ENCODE measurements at places on chromosomes 11 and 22. TPM values are rescaled to one million over a fixed set of nuclear protein-coding genes. Genes with fewer than 3 reads are reported as not detected.

PLEKHA7 gene
- 0.92 TPM for total RNA-seq

PHF5A gene
- total RNA-seq = 22.5 TPM

APOL6 gene
- total RNA-seq = 2.1 TPM

PARVA gene
- total RNA-seq = 158 TPM

CARS1 gene
- 101 TPM for total RNA-seq

C11orf52 gene
- 0.67 TPM for total RNA-seq

KCNC1 gene
- total RNA-seq = 0.07 TPM

MS4A4A gene
- not detected for total RNA-seq

C11orf97 gene
- not detected for total RNA-seq

DNA sequence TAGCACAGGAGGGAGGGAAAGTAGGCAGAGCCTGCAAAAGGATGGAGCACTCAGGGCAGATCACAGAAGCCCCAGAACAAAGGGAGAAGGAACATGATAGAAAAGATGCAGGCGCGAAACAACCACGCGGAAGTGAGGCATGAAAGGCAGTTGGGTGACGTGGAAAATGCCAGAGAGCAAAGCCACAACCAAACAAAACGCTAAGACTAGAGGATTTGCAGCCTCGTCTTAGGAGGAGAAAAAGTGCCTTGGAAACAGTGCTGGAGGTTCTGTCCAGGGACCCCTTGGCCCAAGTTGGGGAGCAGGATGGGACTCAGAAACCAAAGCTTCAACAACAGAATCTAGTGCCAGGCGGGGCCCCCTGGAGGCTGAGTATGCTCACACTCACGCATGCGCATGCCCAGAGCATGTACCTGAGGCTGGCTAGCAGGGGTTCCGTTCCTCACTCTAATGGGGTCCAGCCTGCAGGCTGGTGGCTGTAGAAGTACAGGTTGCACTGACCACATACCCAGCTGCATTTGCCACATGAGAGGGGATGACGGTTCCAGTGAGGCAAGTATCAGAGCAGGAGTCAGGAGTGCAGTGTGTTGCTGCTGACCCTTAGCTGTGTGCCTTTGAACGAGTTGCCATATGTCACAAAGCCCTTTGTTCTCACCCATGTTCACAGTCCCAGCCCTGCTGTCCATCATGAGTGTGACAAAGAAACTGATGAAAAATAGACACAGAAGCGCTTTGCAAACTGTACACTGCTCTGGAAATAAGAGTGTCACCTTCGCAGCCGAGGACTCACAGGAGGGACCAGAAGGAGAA, 568.6 kb upstream of the CADM1 start:
- peaks cover 25% of the 10 kb centered on the region for H3K27me3 ChIP-seq
- H3K27ac ChIP-seq = no peak overlapping the region
- H3K4me1 ChIP-seq = peaks cover 6% of the 10 kb centered on the region
- DNase-seq = no peak

DNA sequence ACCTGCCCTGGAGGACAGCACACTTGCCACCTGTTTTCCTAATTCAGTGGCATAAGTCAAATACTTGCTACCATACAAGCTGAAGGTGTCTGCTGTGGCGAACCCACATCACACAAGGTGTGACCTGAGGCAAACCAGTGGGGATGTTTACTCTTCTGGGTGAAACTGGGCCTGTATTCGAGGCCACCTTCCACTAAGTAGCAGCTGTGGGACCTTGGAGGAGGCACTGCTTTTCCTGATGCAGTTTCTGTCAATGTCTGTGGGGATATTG, 927.4 kb downstream of the BRD1 start:
- H3K4me1 ChIP-seq = no peaks in the 10 kb centered on the region
- no peak for DNase-seq
- H3K27me3 ChIP-seq = peaks cover 12% of the 10 kb centered on the region
- no peaks in the 10 kb centered on the region for H3K36me3 ChIP-seq
- H3K4me3 ChIP-seq = no peak overlapping the region

DNA sequence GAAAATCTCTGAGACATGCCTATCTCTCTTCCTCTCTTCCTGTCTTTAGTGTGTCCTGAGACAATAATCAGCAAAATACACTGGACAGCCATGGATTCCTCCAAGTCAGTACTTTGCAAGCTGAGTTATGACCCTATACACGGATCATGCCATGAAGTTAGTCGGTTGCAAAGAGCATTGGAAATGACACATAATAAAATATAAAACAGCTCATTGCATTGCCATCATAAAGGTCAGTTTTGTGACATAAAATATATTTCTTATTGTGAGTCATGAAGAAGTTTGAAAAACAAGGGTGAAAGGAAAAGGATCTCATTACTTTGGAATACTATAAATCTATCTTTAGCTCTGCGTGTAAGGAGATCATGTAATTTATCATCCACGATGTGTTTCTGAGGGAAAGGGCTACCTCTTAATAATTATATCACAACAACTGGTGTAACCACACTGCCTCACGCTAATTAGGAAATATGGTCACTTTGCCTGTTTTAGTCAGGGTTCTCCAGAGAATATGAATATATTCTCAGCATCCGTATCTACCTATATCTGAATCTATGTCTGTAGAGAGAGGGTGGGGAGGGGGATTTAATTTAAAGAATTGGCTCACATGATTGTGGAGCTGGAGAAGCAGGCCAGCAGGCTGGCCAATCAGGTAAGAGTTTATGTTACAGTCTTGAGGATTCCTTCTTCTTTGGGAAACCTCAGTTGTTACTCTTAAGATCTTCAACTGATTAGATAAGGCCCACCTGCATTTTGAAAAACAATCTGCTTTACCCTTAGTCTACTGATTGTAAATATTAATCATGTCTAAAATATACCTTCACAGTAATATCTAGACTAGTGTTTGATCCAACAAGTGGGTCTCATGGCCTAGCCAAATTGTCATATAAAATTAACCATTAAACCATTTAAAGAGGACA, 198.8 kb downstream of the FAT3 start:
- H3K4me1 ChIP-seq = peaks cover 27% of the 10 kb centered on the region
- H3K36me3 ChIP-seq = peaks cover 1% of the 10 kb centered on the region
- DNase-seq = no peak

- no peak overlapping the region for H3K4me3 ChIP-seq
- H3K27me3 ChIP-seq = no peaks in the 10 kb centered on the region
- peaks cover 31% of the 10 kb centered on the region for H3K4me1 ChIP-seq
- DNase-seq = no peak
These were observed 17.4 kb downstream of the SGSM3 start for GRCh38 chr22:40387746-40388145.

- peaks cover 36% of the 10 kb centered on the region for H3K27me3 ChIP-seq
- no peak overlapping the region for H3K27ac ChIP-seq
- DNase-seq = no peak
- H3K4me1 ChIP-seq = peaks cover 16% of the 10 kb centered on the region
These were observed 14.0 kb upstream of the NRGN start for GRCh38 chr11:124725719-124726105.

GRCh38 chr11:122248131-122248530, 132.1 kb upstream of the BLID start:
- no peak overlapping the region for H3K27ac ChIP-seq
- H3K27me3 ChIP-seq = no peaks in the 10 kb centered on the region
- no peaks in the 10 kb centered on the region for H3K4me1 ChIP-seq
- no peaks in the 10 kb centered on the region for H3K36me3 ChIP-seq

DNA sequence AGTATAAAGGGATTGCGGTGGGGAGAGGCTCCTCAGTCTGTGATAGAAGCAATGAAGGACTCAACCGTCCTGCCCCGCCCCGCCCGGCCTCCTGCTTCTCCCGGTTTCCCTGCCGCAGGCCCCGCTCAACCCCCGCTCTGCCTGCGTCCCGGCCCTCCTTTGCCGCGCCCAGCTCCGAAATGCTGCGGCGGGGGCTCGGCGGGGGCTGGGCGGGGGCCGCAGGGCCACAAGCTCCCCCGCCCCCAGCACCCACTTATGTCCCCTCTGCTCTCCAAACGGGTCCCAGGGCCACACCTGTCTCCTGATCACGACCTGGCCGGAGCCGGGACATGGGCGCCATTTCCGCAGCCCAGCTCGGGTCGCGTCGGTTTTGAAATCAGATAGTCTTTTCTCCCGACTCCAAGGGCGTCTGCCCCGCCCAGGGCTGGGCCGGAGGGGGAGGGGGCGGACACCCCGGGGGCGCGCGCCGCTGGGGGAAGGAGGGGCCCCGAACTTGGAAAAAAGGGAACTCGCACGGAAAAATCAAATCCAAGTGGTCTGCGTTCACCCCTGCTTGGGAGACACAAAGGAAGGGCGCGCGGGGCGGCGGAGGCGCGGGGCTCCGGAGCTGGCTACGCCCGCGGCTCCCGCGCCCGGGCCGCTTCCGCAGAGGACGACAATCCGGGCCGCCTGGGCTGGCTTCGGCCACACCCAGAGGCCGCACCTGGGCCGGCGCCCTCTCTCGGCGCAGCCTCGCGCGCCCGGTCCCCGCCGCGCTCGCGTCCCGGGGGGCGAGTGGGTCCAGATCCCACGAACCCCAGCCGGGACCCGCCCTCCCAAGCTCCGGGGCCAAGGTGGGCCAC, 70.6 kb upstream of the EP300 start:
- peak overlapping the region; percentile 91 for H3K4me3 ChIP-seq
- no peaks in the 10 kb centered on the region for H3K36me3 ChIP-seq
- H3K4me1 ChIP-seq = peaks cover 20% of the 10 kb centered on the region
- H3K27me3 ChIP-seq = no peaks in the 10 kb centered on the region

GRCh38 chr11:66950112-66950535, 8.1 kb downstream of the PC start:
- no peaks in the 10 kb centered on the region for H3K27me3 ChIP-seq
- H3K4me3 ChIP-seq = no peak overlapping the region
- peak overlapping the region; percentile 86 for H3K27ac ChIP-seq
- peaks cover 3% of the 10 kb centered on the region for H3K36me3 ChIP-seq
- no peak for DNase-seq
- H3K4me1 ChIP-seq = peaks cover 22% of the 10 kb centered on the region

DNA sequence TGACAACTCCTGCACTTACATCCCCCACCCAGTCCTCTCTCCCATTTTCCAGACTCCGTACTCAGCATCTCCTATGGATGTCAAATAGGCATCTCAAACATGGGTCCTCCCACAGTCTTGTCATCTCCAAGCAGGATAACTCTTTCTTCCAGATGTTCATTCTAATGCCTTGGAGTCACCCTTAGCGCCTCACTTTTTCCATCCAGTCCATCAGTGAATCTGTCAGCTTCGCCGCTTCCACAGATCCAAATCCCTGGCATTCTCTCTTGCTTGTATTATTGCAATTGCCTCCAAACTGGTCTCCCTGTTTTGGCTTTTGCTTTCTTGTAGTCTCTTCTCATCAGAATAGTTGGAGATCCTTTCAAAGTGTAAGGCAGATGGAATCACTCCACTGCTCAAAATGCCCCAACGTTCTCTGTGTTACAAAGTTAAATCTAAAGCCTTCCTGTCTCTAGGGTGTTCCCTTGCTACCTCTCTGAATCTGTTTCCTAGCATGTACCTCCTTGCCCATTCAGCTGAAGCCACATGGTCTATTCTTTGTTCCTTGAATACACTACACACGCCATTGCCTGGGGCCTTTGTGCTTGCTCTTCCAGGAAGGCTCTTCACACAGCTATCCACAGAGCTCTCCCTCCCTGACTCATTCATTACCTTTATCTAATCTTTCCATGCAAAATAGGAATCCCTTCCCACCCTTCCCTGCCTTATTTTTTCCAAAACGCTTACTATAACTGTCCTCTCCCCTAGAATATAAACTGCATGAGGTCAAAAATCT, 64.8 kb downstream of the UBASH3B start:
- H3K36me3 ChIP-seq = no peaks in the 10 kb centered on the region
- peaks cover 58% of the 10 kb centered on the region for H3K4me1 ChIP-seq
- no peaks in the 10 kb centered on the region for H3K27me3 ChIP-seq
- H3K27ac ChIP-seq = peak overlapping the region; percentile 12

GRCh38 chr11:83272627-83273026, 13.5 kb downstream of the CCDC90B start:
- H3K4me3 ChIP-seq = no peak overlapping the region
- no peak for DNase-seq
- peak overlapping the region; percentile 63 for H3K27ac ChIP-seq

- H3K4me1 ChIP-seq = peaks cover 24% of the 10 kb centered on the region
- no peak overlapping the region for H3K4me3 ChIP-seq
- peaks cover 6% of the 10 kb centered on the region for H3K36me3 ChIP-seq
- H3K27ac ChIP-seq = no peak overlapping the region
These were observed 56.1 kb upstream of the POU2AF2 start for GRCh38 chr11:111189466-111189865.

DNA sequence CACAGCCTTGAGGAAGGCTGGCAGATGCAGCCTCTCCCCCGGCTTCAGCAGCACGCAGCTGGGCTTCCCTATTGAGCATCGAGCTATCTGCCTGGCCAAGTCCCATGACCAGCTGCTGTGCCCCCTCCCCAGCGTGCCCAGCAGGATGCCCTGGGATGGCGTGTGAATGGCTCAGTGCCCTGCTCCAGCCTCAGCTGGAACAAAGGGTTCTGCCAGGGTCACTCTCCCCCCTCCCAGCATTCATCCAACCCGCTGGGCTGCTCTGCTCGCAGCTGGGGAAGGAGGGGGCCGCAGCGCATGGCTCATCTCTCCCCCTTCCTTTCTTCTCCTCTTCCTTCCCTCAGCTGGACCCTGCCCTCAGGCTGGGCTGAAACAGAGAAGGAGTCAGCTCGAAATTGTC, 14.5 kb downstream of the LRP4 start:
- no peak overlapping the region for H3K27ac ChIP-seq
- H3K4me3 ChIP-seq = no peak overlapping the region

GRCh38 chr22:29265929-29266328, 1.9 kb downstream of the RHBDD3 start:
- peaks cover 34% of the 10 kb centered on the region for H3K4me1 ChIP-seq
- peaks cover 7% of the 10 kb centered on the region for H3K36me3 ChIP-seq
- H3K4me3 ChIP-seq = peak overlapping the region; percentile 88
- peak overlapping the region; percentile 100 for H3K27ac ChIP-seq
- no peaks in the 10 kb centered on the region for H3K27me3 ChIP-seq

- H3K27me3 ChIP-seq = peaks cover 52% of the 10 kb centered on the region
- peak overlapping the region; percentile 75 for H3K4me3 ChIP-seq
- H3K4me1 ChIP-seq = peaks cover 21% of the 10 kb centered on the region
- peak; percentile 77 for DNase-seq
- H3K27ac ChIP-seq = no peak overlapping the region
These were observed 615 bp downstream of the ANO5 start for GRCh38 chr11:22193348-22194051.

GRCh38 chr11:119469506-119469905, 46.5 kb upstream of the THY1 start:
- no peak for DNase-seq
- no peak overlapping the region for H3K4me3 ChIP-seq
- H3K36me3 ChIP-seq = peaks cover 17% of the 10 kb centered on the region
- H3K27ac ChIP-seq = no peak overlapping the region

DNA sequence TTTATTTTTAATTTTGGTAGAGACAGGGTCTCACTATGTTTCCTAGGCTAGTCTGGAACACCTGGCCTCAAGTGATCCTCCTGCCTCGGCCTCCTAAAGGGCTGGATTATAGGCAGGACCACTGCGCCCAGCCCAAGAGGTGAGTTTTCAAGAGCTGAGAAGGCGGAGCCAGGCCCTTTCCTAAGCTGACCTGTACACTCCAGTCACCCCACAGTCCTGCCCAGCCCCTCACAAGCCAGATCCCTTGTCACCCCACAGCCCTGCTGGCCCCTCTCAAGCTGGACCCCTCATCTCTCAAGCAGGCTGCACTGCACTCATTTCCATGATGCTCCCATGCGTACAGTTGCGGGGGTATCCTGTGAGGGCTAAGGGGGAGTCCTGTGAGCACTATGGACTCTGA, 2.9 kb downstream of the DENND6B start:
- H3K27ac ChIP-seq = no peak overlapping the region
- H3K4me1 ChIP-seq = peaks cover 16% of the 10 kb centered on the region
- DNase-seq = no peak
- H3K4me3 ChIP-seq = no peak overlapping the region

GRCh38 chr11:78074756-78075155, 4.9 kb downstream of the NDUFC2 start:
- no peak overlapping the region for H3K4me3 ChIP-seq
- no peak overlapping the region for H3K27ac ChIP-seq
- H3K27me3 ChIP-seq = no peaks in the 10 kb centered on the region
- DNase-seq = no peak
- peaks cover 32% of the 10 kb centered on the region for H3K4me1 ChIP-seq

Data from chondrocyte (in vitro differentiated cells).